ENCODE measurements at places on chromosomes 7 and 10.

GRCh38 chr10:3528271-3528670 lies 256.7 kb downstream of the KLF6 start:
- DNase-seq, result no peak

DNA sequence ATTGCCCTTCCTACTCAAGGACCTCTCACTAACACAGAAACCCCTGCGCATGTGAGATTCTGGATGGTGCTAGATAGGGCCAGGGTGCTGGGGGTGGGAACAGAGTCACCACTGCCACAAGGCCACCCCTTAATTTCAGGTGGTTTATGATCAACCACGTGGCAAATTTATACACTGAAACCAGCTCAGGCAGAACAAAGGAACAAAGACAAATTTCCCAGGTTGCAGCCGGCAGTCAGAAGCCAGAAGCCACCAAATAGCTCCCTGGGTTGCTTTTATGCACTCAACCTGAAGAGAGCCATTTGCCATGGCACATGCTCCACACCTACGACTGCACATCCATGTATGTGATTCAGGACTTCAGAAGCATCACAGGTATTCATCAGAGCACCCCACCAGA lies 2.5 kb downstream of the VOPP1 start:
- no peak for DNase-seq

DNA sequence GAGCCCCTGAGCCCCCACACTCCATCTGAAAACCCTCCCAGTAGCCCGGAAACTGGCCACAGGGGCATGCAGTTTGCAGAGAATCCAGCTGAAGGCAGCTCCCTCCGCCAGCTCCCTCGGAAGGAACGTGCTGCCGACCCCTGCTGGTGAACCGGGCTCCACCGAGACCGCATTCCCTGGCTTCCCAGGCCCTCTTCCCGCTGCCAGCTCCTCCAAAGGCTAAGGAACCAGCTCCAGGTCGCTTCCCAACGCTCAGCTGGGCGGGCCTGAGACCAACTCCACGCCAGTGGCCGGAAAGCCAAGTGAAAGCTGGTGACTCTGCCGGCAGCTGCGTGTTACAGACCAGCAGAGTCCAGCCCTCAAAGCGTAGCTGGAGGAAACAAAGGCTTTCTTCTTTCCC lies 35.8 kb downstream of the GPER1 start:
- DNase-seq, result no peak

DNA sequence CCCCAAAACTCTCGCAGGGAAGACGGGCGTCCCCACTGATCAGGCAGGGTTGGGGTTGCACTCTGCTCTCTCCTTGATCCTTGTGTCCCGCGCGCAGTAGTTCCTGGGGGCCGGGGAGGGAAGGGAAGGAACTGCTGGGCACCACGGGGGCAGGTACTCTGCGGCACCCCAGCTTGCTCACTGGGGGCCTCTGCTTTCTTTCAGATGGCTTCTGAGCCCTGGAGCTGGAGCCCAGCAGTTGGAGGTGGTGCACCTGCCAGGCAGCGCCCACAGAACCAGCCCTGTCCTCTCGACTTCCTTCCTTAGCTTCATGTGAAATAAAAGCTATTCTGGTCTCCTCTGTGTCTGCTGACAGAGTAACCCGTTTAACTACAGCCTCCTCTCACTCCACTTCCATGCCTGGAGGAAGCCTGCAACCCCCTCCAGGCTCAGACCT lies 12.2 kb downstream of the PLAC9 start:
- no peak for DNase-seq

GRCh38 chr10:124041675-124042445 lies 51.5 kb downstream of the CHST15 start:
- peak; percentile 81 for DNase-seq

DNA sequence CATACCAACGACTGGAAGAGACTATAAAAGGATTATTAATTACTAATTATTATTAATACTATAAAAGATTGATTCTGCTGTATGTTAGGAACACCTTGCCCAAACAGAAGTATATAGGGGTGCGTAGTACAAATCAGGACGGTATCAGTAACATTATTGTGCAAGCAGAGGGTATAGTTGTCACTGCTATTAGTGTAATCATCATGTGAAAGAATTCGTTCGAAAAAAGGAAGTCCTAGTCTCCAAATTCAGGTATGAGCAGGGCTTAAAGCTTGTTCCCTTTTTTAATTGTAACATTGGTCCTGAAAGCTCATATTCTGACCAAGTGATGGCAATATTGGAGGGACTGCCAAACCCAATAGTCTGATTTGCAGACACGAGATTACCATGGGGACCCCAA lies 81.8 kb downstream of the THSD7A start:
- DNase-seq, result no peak

DNA sequence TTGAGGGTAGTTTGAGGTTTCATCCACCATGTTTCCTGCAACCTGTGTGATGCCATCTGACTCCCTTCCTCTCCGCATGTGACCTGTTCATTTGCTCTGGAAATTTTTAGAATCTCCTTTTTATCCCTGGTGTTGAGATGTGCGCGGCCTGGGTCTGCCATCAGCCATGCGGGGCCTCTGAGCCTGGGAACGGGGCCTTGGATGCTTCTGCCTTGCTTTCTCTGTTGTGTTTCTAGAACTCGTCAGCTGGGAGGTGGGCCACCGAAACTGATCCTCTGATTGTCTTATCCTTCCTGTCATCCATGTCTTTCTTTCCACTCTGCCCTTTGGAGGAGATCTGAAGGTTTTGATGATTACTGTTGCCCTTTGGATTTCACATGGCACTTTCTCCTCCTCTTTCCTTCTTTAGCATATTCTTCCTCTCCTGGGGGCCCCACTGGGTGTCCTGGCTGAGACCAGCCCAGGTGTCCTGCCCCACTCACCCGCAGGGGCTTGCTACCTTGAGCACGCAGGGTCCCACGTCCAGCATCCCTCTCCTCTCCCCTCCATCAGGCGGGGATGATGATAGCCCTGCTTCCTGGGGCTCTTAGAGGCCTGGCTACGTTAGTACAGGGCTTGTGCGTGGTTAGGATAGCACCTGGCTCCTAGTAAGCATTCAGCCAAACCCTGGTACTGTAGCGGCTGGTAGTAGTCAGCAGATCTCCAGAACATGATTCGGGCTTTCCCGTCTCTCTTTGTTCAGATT lies 29.9 kb downstream of the PPP2R2D start:
- DNase-seq, result no peak

GRCh38 chr10:34176351-34176750 lies 638.7 kb downstream of the PARD3 start:
- DNase-seq, result no peak

Data from foreskin fibroblast (primary cell).